Activated CD4-positive, alpha-beta T cell treated with anti-CD3 and anti-CD28 coated beads, Interleukin-2, amount 50 U/mL, for 4 hours (primary cell): ENCODE measurements at places on chromosomes 3 and 15.

GRCh38 chr15:62649793-62650420 lies 392.6 kb upstream of the TPM1 start:
- DNase-seq: no peak

DNA sequence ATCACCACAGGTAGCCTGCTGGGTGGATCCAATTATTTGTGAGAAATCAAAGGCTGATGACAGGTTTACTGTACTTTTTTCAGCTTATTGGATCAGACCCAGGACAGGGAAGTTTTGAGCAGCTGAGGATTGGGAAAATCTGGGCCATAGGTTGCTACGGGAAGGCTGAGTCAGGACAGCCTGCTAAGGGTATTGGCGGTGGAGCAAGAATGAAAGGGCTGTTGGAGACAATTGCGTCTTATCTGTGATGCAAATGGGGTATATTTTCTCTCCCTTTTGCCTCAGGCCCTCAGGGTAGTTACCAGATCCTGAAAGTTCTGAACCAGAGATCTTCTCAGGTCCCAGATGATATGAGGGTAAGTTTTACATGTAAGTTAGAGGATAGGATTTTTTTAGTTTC lies 317.7 kb downstream of the EDEM1 start:
- no peak for DNase-seq

DNA sequence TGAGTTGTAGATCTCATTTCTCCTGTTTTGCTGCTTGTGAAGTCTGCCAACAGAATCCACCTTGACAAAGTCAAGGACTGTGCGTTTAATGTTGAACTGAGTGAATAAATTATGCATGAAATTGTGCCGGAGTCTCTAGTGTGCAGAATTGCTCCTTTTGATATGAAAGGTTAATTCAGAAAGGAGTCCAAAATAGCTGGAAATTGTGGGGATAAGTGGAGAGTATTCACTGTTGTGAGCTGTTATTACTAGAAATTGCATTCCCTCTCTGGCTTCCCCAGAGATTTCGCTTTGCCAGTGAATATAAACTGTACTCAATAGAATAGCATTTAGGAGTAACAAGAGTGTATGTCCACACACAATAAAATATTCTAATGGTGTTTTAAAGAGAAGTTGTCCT lies 43.1 kb downstream of the SAMMSON start:
- no peak for DNase-seq

- no peak for DNase-seq
Measured at GRCh38 chr3:50267280-50267913, 1.6 kb upstream of the SEMA3B start.

DNA sequence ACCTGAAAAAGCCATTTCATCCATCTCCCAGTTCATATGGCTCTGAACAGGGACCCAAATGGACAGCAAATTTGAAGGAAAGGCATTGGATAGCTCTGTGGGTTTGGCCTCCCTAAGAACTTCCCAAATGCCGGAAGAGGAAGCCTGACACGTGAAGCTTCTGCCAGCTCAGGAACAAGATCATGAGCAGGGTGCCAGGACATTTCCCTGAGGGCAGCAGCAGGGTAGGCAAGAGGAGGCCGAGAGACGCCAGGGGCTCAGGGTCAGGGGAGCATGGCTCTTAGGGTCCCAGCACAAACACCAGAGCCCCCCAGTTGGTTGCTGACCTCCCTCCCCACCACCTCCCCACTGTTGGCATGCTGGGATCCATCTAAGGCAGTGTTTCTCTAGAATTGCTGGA lies 187.5 kb downstream of the MEGF11 start:
- DNase-seq: no peak

GRCh38 chr3:7874116-7874515 lies 627.5 kb upstream of the LMCD1 start:
- no peak for DNase-seq

DNA sequence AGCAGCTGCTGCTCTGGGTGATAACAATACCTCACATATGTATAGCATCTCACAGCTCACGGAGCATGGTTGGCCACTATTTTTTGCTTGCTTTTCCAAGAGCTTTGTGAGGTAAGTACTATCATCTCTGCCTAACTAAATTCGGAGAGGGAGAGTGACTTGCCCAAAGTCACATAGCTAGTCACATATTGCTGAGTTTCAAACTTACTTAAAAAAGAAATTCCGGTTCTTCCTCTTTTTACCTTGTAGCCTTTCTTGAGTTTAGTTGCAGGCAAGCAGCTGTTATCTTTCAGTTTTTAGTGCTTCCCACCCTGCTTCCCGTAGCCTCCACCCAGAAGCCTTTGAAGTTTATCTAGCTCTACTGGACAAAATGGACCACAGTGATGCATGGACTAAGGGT lies 309.2 kb downstream of the PDCD6IP start:
- no peak for DNase-seq

- no peak for DNase-seq
Measured at GRCh38 chr3:62365391-62366125, 7.8 kb downstream of the FEZF2 start.

- DNase-seq: no peak
Measured at GRCh38 chr3:171704002-171704401, 106.3 kb downstream of the PLD1 start.
